CD8-positive, alpha-beta memory T cell (primary cell): ENCODE measurements at places on chromosomes 16 and 17.

- peak; percentile 44 for DNase-seq
These were observed at the start of gene PRSS21 for GRCh38 chr16:2816751-2817339. PRSS21 (plus strand) TSS chr16:2817237; CDS start chr16:2817269, 32 bp downstream.

DNA sequence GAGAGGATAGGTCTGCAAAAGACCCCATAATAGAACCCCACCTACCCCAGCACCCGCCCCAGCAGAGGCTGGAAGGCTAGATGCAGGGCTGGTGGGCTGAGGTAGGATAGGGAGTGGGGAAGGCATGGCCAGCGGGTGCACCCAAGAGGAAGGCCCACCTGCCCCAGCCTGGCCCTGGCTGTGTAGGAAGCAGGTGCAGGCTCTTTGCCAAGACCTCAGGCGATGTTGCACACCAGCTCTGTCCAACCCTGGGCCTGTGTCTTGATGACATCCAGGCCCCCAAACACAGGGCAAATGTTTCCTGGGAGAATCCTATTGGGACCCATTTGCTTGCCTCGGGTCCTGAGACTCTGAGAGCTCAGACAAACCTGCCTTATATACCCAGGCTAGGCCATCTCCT is 12.2 kb downstream of the UNC119 start:
- DNase-seq: no peak

GRCh38 chr16:26667307-26667706 is 399.4 kb upstream of the C16orf82 start:
- no peak for DNase-seq

DNA sequence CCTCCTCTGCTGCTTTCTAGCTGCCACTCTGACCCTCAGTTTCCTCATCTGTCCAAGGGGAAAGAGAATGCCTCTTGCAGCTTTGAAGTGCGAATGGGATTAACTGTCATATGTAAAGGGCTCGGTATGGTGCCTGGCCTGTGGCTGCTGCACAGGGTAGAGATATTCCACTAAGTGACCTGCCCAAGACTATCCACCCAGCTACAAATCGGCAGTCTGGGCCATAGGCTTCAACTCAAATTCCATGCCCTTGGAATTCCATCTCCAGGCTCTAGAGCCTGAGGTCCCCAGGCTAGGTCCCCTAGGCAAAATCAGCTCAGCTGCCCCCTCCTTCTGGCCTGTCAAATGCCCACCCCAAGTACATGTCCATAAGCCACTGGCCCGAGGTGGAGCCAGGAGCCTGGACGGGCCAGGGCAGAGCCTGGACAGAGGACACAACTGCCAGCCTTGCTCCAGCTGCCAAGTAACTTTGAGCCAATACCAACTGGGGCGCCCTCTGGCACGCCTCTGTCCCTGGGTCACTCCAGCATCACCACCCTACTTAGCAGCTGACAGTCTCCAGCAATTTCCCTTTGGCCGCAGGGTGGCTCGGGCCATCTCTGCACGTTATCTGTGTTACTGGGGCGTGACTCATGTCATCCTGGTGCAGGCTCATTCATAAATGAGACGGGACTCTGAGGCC is 57.2 kb downstream of the SDK2 start:
- no peak for DNase-seq

DNA sequence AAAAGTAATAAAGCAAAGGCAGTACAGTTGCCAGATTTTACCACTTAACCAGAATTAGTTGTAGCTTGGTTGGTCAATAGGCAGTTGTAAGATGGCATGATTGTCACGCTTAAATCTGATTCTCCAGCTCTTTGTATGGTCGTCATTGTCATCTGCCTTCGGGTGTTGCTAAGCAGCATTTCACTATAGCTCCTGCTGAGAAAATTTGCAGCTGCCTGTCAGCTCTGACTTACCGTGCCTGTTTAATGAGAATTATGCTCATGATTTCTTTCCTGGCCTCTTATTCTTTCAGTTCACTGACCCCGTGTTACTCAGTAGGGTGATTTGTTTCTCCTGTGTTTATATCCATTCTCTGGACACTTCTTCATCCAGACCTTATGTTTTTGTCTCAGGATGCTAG is 66.7 kb downstream of the TANGO6 start:
- no peak for DNase-seq

GRCh38 chr16:12390644-12391043 is 413.0 kb downstream of the CPPED1 start:
- DNase-seq: no peak
